ENCODE measurements at places on chromosomes 7 and 10.

GRCh38 chr10:126538439-126539135, 131.9 kb downstream of the C10orf90 start:
- no peak for DNase-seq

DNA sequence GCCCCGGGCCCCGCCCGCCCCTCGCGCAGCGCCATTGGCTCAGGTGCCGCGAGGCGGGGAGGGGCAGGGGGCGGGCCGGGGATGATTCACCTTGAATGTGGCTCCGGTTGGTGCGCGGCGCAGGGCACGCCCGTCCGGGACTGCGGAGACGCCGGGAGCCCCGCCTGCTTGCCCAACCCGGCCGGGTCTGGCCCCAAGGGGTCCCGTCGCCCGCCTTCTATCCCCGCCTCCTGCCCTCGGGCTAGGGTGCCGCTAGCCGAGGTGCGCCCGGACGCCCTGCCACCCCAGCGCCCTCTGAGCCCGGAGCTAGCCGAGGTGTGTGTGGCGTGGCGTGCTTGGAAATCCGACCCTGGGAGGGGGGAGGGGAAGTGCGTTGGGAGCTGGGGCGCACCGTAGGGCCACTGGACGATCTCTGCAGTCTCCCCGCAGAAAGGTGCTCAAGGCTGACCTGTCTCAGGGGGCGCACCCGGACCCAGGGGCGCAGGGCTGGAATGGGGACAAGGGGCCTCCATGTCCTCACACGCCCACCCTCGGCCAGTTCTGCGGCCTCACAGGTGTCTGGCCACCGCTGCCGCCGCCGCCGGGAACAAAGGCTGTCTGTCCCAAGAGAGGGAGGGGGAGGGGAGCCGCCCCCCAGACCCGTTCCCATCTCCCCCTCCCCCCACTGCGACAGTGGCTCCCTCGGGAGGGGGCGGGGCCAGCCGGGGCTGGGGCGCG, 168.9 kb downstream of the NRF1 start:
- DNase-seq = peak; percentile 76

DNA sequence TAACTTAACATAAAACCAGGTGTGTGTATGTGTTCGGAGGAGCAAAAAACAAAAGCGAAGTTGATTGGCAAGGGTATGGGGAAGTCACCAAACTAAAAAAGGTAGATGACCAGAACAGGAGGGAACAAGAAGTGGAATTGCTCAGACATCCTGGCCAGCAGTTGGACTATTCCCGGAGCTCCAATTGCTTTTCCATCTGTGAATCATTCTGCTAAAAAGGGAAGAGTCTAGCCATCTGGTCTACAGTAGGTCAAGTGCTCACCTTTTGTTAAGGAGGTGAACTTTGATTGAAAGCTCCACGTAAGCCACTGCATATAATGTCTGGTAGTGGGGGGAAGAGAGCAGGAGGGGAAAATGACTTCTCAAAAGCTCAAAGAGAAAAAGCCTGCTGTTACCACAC, 50.0 kb upstream of the BET1 start:
- DNase-seq = no peak

DNA sequence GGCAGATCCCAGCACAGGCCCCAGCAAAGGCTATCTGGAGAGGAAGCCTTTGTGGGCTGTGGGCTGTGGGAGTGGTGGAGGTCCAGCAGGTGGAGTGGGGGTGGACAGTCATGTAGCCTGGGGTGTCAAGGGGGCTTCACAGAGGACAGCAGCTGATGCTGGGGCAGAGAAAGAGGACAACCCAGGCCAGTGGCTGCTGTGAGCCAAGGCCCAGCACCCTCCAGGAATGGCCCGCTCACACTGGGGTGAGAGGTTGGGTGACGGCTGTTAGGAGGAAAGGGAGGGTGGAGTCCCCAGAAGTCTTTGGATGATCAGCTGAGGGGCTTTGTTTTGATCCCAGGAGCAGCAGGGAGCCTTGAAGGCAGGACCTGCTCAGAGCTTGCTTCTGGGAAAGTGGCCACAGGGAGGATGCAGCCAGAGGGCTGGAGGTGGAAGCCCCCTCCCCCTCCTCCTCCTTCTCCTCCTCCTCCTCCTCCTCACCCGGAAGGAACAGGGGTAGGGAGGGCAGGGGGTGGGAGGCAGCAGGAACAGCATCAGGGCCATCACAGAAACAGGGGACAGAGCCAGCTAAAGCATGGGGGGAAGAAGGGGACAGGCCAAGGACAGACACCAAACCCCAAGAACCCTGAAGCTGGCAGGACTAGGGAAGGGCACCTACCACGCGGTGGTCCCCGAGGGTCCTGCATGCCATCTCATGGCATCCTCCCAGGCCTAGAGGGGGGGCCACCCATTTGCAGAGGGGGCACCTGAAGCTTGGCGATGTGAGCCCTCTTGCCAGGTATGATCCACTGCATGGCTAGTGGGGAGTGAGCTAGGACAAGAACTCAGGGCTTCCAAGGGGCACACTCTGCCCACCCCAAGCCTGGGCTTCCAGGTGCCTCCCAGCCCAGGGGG, 144.9 kb downstream of the GRID1 start:
- DNase-seq = no peak

DNA sequence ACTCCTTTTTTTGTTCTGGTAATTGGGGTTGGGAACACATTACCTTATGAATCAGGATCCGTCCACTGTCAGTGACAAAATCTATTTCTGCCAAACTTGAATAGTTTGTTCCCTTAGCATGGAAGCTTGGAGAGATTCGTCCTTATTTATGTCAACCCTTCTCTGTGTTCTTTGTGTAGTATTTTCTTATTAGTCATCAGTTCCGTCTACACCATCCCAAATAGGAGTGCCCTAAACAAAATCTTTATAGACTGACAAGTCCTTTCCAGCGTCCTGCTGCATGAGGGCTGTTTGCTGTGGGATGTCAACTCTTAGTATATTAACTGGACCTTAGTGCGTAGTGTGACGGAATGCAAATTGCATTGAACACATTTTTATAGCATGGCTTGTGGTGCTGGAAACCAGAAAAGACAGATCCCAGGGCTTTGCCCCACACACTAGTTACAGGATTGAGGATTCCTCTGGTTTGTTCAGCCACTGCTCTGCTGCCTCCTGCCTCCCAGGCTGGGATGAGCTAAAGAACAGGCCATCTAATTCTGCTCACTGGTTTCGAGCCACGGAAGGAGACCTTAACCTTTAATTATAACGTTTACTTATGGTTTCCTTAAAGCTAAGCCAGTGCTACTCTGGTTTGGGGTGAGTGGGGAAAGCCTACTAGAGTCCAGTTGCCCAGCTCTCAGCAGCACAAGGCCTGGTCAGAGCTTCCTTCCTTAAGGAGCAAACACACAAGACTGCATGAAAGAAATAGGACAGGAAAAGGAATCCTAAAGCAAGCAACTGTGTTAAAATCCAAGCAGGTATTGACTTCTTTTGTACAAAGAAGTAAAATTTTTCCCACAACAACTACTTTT, 194.4 kb downstream of the CCSER2 start:
- no peak for DNase-seq

DNA sequence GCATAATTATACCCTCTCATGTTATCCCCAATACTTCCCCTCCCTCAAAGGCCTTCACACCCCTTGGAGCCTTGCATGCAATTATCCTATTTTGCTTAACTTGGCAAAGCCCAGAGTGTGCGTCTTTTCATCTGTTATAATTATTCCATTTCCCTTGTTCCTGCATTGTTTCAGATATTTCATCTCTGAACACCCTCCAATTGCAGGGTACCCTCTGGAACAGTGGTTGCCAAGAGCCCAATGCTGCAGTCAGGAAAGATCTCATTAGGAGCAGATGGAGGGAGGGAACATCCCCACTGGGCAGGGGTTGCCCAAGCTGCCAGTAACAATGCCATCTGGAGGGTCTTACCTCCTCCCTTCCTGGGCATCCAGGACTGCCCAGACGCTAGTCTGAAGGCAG, 18.4 kb upstream of the GOLGA7B start:
- DNase-seq = no peak

GRCh38 chr7:2956526-2957368, 86.9 kb downstream of the CARD11 start:
- DNase-seq = no peak

All from CD8-positive, alpha-beta T cell (primary cell).